ENCODE measurements at places on chromosomes 16 and 17.

GRCh38 chr16:53664724-53665345 is 38.8 kb downstream of the RPGRIP1L start:
- DNase-seq: no peak

- DNase-seq: no peak
Measured at GRCh38 chr16:49463529-49463928, 89.9 kb downstream of the C16orf78 start.

- DNase-seq: no peak
Measured at GRCh38 chr17:18185391-18185790, 1.8 kb downstream of the ALKBH5 start.

GRCh38 chr17:22272363-22273146 is 580.2 kb downstream of the KCNJ18 start:
- no peak for DNase-seq

- no peak for DNase-seq
Measured at GRCh38 chr17:30905742-30906100, 317 bp downstream of the TEFM start.

- DNase-seq: no peak
Measured at GRCh38 chr16:85296859-85297660, 184.8 kb upstream of the CIBAR2 start.

GRCh38 chr16:82864332-82865040 is 237.7 kb downstream of the CDH13 start:
- no peak for DNase-seq

DNA sequence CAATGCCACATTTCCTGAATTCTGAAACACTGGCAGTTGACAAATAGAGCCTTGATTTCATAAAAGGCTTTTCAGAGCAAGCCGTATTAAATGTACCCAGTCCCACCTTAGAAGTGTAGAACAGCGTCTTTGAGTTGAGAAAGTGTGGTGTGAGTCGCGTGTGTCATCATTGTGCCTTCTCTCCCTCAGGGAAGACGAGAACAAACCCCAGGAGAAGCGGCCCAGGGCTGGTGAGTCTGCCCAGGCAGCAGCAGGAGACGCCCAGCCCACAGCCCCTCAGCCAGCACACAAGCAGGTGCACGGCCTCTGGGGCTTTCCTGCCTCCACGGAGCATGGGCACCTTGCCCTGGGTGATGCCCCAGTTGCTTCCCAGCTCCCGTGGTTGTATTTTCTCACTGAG is 34.0 kb downstream of the CIBAR2 start:
- no peak for DNase-seq

- no peak for DNase-seq
Measured at GRCh38 chr16:78788276-78788675, 688.8 kb downstream of the WWOX start.

- DNase-seq: no peak
Measured at GRCh38 chr17:57986841-57987580, 1.0 kb downstream of the VEZF1 start.

All from NCI-H2029 treated with DMSO at 0.1 percent for 48 hours (cell line).